Activated CD8-positive, alpha-beta T cell treated with anti-CD3 and anti-CD28 coated beads for 36 hours (primary cell): ENCODE measurements at places on chromosomes 6 and 20.

- DNase-seq = no peak
- H3K4me1 ChIP-seq = peaks cover 4% of the 10 kb centered on the region
- H3K27ac ChIP-seq = no peak overlapping the region
- H3K27me3 ChIP-seq = peaks cover 41% of the 10 kb centered on the region
- H3K4me3 ChIP-seq = no peak overlapping the region
These were observed 2.3 kb upstream of the SOX18 start for GRCh38 chr20:64051561-64052325.

GRCh38 chr6:11917951-11918738, 94.0 kb upstream of the HIVEP1 start:
- H3K36me3 ChIP-seq = no peaks in the 10 kb centered on the region
- H3K27ac ChIP-seq = no peak overlapping the region
- no peak overlapping the region for H3K4me3 ChIP-seq
- DNase-seq = no peak
- peaks cover 2% of the 10 kb centered on the region for H3K4me1 ChIP-seq

DNA sequence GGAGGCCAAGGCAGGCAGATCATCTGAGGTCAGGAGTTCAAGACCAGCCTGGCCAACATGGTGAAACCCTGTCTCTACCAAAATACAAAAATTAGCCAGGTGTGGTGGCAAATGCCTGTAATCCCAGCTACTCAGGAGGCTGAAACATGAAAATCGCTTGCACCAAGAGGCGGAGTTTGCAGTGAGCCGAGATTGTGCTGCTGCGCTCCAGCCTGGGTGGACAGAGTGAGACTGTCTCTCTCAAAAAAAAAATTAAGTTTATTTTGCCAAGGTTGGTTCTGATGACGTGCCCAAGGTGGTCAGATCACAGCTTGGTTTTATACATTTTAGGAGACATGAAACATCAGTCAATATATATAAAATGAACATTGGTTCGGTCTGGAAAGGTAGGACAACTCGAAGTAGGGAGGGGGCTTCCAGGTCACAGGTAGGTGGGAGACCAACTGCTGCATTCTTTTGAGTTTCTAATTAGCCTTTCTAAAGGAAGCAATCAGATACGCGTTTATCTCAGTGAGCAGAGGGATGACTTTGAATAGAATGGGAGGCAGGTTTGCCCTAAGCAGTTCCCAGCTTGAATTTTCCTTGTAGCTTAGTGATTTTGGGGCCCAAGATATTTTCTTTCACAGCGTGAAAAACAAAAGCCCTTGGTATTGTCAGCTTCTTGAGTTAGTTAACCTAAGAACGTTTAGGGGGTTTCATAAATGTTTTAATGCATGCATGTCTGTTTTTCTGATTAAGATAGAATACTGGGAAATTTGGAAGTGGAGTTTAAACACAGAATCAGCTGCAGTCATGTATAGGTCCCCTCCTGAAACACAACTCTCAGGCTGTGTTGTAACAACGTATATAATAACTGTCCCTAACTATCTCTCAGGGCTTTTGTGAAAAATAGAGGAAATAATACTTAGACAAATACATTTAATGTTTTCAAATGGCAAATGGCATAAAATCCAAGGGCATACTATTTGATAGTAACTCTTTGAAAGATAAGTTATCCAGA, 16.7 kb downstream of the ACOT13 start:
- no peaks in the 10 kb centered on the region for H3K27me3 ChIP-seq
- DNase-seq = no peak
- H3K36me3 ChIP-seq = peaks cover 4% of the 10 kb centered on the region
- H3K27ac ChIP-seq = no peak overlapping the region
- no peak overlapping the region for H3K4me3 ChIP-seq

GRCh38 chr6:56327946-56328727, 80.8 kb upstream of the COL21A1 start:
- no peaks in the 10 kb centered on the region for H3K36me3 ChIP-seq
- no peak for DNase-seq
- H3K27me3 ChIP-seq = peaks cover 3% of the 10 kb centered on the region

GRCh38 chr20:35145141-35145564, 2.0 kb downstream of the EDEM2 start:
- peaks cover 31% of the 10 kb centered on the region for H3K4me1 ChIP-seq
- peak; percentile 9 for DNase-seq
- H3K27me3 ChIP-seq = no peaks in the 10 kb centered on the region

- H3K27ac ChIP-seq = no peak overlapping the region
- peaks cover 14% of the 10 kb centered on the region for H3K27me3 ChIP-seq
- H3K36me3 ChIP-seq = no peaks in the 10 kb centered on the region
- H3K4me3 ChIP-seq = no peak overlapping the region
These were observed 186.8 kb upstream of the RREB1 start for GRCh38 chr6:6920987-6921313.

GRCh38 chr6:1903780-1904465, 294.2 kb downstream of the FOXC1 start:
- H3K27ac ChIP-seq = no peak overlapping the region
- H3K36me3 ChIP-seq = peaks cover 11% of the 10 kb centered on the region
- H3K4me1 ChIP-seq = no peaks in the 10 kb centered on the region
- DNase-seq = no peak
- H3K4me3 ChIP-seq = no peak overlapping the region

- peaks cover 3% of the 10 kb centered on the region for H3K36me3 ChIP-seq
- no peak for DNase-seq
- H3K27ac ChIP-seq = no peak overlapping the region
- H3K4me1 ChIP-seq = no peaks in the 10 kb centered on the region
- no peak overlapping the region for H3K4me3 ChIP-seq
These were observed 68.1 kb upstream of the SLC4A11 start for GRCh38 chr20:3307078-3307477.

DNA sequence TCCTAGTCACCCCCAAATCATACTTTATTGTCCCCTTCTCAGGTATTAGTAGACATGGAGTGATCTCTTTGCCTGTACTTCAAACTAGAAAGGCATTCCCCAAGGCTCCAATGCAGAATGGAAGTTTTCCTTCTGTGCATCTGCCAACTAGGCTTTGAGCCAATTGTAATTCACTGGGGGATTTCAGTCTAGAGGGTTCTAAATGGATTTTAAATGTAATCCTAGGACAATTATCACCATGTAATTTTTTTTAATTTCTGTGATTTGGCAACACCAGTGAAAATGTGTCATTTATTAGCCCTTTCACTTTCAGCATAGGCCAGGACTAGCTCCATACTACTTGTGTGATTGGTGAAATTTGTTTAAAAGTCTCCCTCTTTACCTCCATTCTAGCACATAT, 557.6 kb upstream of the MARCKS start:
- no peak overlapping the region for H3K4me3 ChIP-seq
- H3K27ac ChIP-seq = no peak overlapping the region
- DNase-seq = no peak
- H3K4me1 ChIP-seq = no peaks in the 10 kb centered on the region
- peaks cover 1% of the 10 kb centered on the region for H3K27me3 ChIP-seq
- H3K36me3 ChIP-seq = no peaks in the 10 kb centered on the region

DNA sequence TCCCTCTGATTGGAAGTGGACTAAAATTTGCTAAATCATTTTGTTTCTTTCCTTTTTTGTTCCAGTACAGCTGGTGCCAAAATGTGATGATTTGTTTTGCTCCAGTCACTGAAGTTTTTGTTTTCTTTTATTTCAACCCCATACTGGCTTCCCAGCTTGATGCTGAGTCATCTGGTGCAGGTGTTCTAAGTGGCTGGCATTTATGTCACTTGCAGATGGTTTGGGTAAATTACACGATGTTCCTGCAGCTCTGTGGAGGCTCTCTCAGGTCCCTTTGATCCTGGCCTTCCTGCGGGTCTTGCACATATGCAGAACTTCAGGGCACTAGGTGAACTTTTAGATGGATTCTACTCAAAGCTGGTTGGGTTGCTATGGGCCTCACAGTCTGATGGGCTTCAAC, 577.7 kb downstream of the HAO1 start:
- H3K36me3 ChIP-seq = no peaks in the 10 kb centered on the region
- no peak for DNase-seq
- no peak overlapping the region for H3K27ac ChIP-seq
- no peaks in the 10 kb centered on the region for H3K4me1 ChIP-seq
- H3K4me3 ChIP-seq = no peak overlapping the region

DNA sequence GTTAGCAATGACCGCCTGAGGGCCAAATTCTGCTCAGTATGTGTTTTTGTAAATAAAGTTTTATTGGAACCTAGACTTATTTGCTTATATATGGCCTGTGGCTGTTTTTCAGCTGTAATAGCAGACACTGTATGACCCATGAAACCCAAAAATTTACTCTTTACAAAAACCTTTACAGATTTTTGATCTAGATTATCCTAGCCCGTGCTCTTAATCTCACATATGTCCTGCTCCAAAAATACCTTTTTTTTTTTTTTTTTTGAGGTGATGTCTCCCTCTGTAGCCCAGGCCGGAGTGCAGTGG, 148.0 kb upstream of the ZNF217 start:
- H3K4me1 ChIP-seq = peaks cover 45% of the 10 kb centered on the region
- no peak overlapping the region for H3K27ac ChIP-seq
- no peak for DNase-seq
- no peaks in the 10 kb centered on the region for H3K27me3 ChIP-seq
- no peak overlapping the region for H3K4me3 ChIP-seq

DNA sequence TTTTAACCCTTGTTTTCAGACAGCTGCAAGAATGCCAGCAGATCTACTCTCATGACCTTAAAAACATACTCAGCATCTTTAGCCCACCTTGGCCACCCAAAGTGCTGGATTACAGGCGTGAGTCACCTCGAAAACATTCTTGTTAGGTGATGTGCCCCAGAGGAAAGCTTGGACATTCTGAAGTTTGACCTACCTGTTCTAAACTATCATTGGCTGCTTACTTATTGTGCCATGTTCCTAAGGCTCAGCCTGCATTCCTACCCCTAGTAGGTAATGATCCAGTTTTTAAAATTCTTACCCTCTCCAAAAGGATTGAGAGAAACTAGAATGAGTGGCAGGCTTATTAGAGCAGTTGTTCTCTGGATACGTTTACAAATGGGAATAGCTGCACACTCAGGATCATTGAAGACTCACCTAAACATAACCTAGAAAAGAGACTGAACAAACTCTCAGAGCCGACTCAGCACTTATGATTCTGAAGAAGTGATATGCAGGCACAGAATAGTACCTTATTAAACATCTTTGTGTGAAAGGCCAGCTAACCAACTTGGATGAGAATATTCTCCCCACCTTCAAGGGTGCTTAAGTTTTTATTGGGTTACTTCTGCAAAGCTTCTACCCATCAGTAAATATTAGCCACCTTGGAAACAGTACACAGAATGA, 362.1 kb downstream of the NRN1 start:
- no peaks in the 10 kb centered on the region for H3K4me1 ChIP-seq
- no peak overlapping the region for H3K27ac ChIP-seq
- H3K36me3 ChIP-seq = peaks cover 6% of the 10 kb centered on the region
- DNase-seq = no peak

- H3K4me1 ChIP-seq = no peaks in the 10 kb centered on the region
- H3K27ac ChIP-seq = no peak overlapping the region
- no peaks in the 10 kb centered on the region for H3K36me3 ChIP-seq
- no peaks in the 10 kb centered on the region for H3K27me3 ChIP-seq
- DNase-seq = no peak
These were observed 748.7 kb downstream of the RFPL4B start for GRCh38 chr6:113095841-113096240.

DNA sequence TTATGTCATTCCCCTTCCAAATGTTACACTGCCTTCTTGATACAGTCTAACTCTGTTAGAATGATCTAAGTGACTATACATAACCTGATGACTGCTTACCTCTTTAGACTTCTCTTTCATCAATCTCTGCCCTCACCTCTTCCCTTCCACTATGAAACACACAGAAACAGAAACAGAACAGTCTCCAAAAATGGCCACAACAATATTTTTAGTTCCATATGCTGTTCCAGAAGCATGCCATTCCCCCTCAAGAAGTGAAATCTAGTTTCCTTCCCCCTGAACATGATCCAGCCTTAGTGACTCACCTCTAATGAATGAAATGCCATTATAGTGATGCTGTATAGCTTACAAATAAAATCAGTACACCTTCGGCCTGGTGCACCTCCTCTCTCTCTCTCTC, 229.3 kb upstream of the TENT5A start:
- no peak for DNase-seq
- H3K36me3 ChIP-seq = no peaks in the 10 kb centered on the region
- peaks cover 2% of the 10 kb centered on the region for H3K27me3 ChIP-seq
- no peak overlapping the region for H3K27ac ChIP-seq
